Stimulated activated CD4-positive, alpha-beta T cell treated with anti-CD3 and anti-CD28 coated beads, Interleukin-2, amount 100 ng/mL, for 4 hours (primary cell): ENCODE measurements at places on chromosomes 1 and 21.
A peak's percentile ranks its signal among the peaks of the same experiment; 100 is the strongest.

DNA sequence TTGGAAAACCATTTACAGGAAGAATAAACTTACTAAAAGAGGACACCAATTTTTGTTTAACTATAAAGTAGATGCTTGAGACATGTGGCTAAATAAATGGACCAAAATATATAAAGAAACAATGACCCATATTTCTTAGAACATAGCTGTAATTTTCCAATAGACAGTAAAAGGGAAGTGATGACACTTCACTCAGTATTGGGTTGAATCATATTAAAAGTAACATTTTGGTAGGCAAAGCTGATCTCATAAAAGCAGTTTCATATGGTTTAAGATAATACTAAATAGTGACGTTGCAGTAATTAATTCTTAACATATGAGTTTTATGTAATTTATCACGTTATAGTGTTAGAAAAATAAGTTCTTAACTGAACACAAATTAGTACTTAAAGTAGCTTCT lies 308.9 kb upstream of the RUNX1 start:
- no peak for DNase-seq

- no peak for DNase-seq
Observed at GRCh38 chr1:168553680-168554553, 10.1 kb upstream of the XCL2 start.

GRCh38 chr1:67148516-67149178 lies 13.9 kb upstream of the C1orf141 start:
- no peak for DNase-seq

- DNase-seq: no peak
Observed at GRCh38 chr1:154360288-154360687, 35.0 kb downstream of the ATP8B2 start.

DNA sequence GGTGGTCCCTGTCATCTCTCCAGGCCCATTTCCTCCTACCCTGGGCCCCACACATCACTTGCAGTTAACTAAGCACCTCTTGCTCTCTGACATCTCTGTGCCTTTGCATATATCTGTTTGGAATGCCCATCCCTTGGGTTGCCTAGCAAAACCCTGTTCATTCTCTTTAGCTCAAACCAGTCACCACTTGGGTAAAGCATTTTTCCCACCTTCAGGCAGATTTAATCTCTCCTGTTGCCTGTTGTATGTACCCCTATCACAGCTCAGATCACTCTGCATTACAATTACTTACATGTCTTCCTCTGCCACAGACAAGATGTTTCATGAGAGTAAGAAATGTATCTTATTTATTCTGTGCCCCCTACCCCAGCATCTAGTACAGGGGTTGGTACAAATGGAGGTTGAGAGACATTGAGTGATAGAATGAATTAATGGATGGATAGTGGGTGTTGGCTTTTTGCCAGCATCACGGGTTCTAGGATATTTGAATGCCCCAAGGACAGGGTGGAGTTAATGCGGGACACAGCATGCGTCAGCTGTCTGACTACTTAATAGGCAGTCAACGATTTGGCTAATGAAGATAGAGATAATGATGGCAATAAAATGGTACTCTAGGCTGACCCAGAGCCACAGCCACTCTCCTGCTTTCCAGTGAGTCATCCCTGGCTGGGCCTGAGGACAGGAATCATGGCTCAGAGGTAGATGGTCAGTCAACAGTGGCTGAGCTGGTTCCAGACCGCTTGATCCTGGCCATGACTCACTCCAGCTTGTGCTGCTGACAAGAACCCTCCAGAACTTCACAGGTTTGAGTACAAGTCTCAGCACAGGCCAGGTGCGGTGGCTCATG lies 6.5 kb downstream of the NR0B2 start:
- no peak for DNase-seq

DNA sequence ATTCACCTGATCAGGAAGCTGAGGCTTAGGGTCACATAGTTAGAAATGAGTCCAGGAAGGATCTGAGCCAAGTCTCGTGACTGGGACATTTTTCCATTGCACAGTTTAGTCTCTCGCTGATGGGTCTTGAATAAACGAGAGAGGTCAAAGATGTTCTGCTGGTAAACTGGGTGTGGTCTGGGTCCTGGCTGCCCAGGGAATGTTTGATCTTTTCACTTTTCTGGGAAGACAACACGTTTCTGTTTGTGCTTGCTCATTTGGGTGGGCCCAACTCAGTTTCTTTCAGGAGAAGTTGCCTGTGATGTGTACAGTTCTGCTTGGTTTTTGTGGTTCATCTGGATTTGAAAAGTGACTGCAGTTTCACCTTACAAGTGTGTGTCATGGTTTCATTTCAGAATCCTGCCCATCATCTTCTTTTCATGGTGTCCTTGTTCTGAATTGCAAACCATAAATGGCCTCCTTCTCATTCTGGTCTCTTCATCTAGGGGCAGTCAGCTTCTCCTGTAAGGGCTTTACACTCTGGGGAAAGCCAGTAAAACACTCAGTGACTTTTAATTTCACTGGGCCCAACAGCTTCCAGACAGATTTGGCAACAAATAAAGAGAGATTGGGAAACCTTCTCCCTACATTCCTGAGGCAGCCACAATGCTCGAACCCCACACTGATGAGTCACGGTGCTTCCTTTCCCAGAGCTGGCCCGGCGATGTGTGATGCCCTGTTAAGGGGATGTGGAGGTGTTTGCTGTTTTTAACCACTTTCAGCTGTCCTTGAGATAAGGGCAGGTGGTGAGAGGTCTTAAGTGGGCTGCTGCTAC lies 7.2 kb upstream of the TACSTD2 start:
- no peak for DNase-seq

GRCh38 chr1:239125027-239125426 lies 261.3 kb upstream of the CHRM3 start:
- no peak for DNase-seq

DNA sequence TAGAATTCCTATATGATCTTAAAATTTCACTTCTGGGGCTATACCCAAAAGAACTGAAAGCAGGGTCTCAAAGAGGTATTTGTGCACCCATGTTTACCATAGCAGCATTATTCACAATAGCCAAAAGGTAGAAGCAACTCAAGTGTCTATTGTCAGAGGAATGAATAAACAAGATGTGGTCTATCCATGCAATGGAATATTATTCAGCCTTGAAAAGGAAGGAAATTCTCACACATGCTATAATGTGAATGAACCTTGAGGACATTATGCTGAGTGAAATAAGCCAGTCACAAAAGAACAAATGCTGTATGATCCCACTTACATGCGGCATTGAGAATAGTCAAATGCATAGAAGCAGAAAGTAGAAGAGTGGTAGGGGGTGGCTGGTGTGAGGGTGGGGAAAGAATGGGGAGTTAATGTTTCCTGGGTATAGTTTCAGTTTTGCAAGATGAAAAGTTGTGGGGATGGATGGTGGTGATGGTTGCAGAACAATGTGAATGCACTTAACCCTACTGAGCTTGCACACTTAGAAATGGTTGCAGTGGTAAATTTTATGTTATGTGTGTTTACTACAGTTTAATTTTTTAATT lies 122.4 kb downstream of the TOMM20 start:
- DNase-seq: no peak

GRCh38 chr1:88327391-88328267 lies 356.4 kb upstream of the PKN2 start:
- DNase-seq: no peak

DNA sequence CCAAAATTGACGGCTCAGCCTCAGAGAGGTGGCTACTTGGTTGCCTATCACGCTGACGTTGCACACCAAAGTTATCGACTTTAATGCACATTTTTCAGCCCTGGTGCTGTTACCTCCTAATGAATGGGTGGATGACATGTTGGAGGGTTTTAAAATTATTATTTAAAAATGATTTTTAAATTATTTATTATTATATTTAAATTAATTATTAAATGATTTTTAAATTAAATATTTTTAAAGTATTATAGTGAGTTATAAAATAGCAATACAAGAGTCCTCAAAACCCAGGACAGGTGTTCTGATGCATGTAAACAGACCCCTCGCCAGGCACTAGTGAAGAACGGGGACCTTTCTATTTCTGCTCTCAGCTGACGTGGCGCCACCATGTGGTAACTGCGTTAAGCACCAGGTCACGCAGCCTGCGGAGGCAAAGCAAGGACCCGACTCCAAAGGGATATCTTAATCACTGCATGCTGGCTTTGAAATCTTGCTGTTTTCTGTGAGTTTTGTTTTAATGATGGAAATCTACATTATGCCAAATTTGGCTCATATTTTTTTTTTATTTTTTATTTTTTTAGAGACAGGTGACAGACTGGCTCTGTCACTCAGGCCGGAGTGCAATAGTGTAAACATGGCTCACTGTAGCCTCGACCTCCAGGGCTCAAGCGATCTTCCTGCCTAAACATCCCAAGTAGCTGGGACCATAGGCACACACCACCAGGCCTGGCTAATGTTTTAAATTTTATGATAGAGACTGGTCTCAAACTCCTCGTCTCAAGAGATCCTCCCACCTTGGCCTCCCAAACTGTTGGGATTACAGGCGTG lies 22.6 kb downstream of the CASP9 start:
- peak; percentile 8 for DNase-seq

GRCh38 chr1:10170239-10170574 lies 40.2 kb upstream of the KIF1B start:
- no peak for DNase-seq

GRCh38 chr1:81836007-81836626 lies 35.4 kb downstream of the ADGRL2 start:
- no peak for DNase-seq

DNA sequence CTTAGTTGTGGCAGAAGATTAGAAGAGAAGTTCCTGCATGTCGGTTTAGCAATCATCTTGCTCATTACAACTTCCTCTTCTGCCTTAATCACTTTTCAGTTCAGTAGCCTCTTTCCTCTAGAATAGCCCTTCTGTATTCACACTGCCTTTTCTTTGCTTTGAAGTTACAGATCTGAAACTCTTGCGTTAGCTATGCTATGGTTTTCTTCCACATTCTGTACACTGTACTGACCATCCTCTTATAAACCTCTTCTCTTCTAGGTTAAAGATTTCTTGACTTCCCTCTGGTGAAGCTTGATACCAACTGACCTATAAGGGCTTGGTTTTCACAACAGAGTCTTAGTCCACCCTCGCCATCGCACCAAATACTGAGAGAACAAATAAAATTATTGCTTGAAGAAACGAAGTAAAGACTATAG lies 35.0 kb downstream of the C21orf91 start:
- no peak for DNase-seq

GRCh38 chr1:38964140-38964548 lies 22.5 kb upstream of the RHBDL2 start:
- DNase-seq: no peak

GRCh38 chr1:230011333-230012092 lies 55.5 kb upstream of the GALNT2 start:
- no peak for DNase-seq

- DNase-seq: no peak
Observed at GRCh38 chr1:223214261-223214807, 71.3 kb upstream of the TLR5 start.

DNA sequence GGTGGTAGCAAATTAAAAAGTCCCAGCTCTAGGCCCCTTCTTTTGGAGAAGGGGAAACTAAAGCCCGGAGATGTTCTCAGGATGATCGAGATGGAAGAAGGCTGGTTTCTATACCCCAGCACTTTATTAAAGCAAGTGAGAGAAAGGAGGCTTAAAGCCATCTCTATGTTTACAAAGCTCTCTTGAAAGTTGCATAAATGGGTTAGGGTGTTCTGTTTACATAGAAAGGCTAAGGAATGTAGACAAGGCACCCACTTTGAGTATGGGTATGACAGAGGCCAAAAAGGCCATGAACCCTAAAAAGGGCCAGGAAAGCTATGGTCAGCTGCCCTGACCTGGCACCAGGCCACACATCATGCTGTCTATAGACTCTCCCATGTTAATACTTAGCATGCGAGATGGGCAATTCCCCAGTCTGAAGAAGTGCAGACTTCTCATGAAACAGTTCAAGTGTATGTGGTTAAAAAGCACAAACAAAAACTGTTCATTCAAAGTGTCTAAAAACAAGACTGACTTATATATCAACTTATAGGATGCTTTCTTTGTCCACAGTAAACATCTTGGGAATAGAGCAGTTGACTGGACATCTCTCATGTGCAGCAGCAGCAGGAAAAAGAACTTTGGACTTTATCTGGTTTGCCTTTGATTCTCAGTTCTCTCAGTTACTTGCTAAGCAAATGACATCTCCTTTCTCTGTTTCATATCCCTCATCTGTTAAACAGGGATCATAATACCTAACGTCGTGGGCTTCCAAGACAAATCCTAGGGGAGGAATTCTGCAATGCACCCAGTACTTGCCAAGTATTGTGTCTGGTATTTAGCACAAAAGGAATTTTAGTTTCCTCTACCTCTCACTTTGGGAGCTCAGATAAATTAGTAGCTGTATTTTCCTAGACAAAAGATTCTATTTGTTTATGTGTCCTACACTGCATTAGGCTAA lies 521.6 kb downstream of the PLPP3 start:
- DNase-seq: no peak

- DNase-seq: no peak
Observed at GRCh38 chr1:211896958-211897357, 66.4 kb upstream of the LPGAT1 start.

DNA sequence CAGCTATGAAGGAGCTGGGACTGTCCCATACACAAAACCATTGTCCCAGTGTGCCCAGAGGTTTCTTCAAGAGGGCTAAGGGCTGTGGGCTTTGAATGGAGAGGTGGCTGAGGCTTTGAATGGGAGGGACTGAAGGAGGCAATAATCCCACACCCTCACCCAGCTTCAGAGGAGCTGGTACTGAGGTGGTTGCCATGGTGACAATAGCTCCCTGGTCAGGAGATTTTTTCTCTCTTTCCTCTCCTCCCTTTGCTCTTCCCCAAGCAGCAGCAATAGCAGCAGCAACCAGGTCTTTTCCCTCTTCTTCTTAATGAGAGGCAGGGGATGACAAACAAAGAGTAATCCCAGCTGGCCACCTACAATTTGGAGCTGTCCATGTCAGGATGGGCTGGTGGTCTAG lies 1.6 kb downstream of the HPCAL4 start:
- no peak for DNase-seq

GRCh38 chr1:157485793-157486192 lies 66.5 kb downstream of the FCRL5 start:
- no peak for DNase-seq

GRCh38 chr1:36369061-36369861 lies 16.5 kb downstream of the STK40 start:
- DNase-seq: peak; percentile 72

DNA sequence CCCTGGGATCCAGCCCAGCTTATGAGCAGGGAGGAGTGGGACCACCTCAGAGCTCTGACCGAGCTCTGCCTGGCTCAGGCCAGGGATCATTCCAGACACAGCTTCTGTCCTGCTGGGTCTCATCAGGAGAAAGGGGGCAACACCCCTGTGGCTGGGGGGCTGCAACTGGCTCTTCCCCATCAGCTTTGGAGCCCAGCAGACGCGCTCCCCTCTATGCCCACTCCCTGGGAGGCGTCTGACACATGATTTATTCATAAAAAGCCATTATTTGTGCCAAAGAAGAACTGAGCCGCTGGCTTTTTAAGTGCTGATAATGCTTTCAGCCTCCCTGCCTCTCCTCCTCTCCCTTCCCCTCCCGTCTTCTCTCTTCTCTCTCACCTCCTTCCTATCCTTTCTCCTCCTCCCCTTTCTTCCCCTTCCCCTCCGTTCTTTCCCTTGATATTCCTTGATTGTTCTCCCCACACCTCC lies 25.0 kb downstream of the FOXO6 start:
- DNase-seq: no peak
